ENCODE measurements at places on chromosomes 2 and 18.

DNA sequence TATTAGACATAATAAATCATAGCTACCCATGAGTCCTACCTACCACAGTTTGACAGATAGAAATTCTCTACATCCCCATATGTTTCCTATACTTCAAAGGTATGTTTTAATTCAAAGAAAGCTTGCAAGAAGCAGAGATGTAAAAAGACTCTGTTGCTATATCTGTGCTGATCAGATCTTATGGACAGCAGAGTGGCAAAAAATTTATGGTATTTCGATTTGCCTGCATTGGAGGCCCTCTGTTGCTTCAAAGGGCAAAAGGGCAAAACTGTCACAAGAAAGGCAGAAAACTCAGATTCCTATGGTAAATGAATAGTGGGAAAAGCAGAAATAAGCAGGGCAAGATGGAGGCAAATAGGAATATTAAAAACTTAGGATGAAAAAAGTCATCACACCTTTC, 447.8 kb upstream of the SPHKAP start:
- DNase-seq: no peak

DNA sequence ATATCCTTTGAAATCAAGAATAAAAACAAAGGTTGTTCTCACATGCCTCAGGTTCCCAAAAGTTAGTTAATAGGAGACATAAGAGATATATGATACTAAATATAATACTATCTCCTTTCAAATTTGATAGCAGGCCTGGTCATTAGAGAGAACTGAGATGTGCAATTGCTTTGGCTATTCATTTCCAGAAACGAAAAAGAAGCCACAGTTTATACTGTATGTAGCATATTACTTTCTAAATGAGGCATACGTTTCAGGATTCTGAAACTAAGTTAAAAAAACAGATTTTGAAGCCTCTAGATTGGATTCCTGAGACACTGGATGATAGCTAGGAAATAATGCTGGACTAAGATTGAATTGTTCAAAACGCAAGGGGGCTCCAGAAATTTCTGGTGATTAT, 7.1 kb downstream of the PPP1R1C start:
- DNase-seq: no peak

- DNase-seq: no peak
Measured at GRCh38 chr2:120614901-120615300, 120.8 kb upstream of the GLI2 start.

DNA sequence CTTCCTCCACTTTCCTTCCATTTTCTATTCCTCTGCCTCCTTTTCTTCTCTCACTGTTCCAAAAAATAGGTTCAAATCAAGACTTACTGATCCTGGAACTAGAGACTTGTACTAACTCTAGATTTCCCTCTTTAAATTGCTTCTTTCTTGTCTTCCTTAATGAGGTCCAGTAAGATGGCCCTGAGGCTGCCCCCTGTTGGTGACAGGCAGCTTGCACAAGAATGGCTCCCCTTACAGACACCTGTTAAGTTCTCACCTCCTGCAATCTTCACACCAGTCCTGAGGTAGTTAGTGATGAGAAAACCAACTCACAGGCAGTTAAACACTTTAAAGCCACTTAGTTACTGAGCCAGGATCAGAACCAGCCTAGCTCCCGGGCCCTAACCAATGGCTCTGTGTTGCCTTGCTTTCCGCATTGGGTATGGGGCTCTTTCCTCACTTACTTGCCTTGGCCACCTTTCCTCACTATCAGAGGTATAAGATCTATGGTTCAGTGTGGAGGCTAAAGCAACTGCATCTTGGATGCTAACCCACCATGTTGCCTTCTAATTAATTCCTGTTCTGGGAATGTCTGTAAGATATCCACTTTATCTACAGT, 130.6 kb downstream of the AKAIN1 start:
- DNase-seq: no peak

- DNase-seq: no peak
Measured at GRCh38 chr2:223674998-223675609, 72.9 kb upstream of the SCG2 start.

- no peak for DNase-seq
Measured at GRCh38 chr2:152445791-152446201, 110.8 kb downstream of the FMNL2 start.

GRCh38 chr18:71249791-71250190, 960.9 kb downstream of the SOCS6 start:
- no peak for DNase-seq

DNA sequence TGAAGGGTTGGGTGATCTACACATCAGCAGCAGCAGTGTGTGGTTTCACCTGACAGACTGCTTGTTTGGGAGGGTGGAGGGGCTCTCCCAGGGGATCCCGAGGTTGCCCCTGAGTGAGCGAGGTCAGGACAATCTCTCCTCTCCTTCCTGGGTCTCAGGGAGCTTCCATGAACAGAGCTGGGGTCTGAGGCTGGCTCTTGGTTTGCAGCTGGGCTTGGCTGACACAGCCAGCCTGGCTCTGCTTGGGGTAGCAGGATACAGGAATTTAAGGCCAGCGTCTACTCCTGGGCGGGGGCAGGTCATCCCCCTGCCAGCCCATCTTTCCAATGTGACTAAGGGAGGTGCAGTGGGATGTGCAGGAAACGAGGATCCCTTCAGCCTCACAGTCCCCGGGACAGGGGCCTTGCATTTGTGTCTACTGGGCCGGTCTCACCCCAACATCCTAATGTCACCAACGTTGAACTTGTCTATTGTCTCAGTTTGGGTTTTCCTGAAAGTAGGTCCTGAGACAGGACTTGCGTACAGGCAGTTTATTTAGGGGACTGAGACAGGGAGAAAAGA, 262.6 kb upstream of the HDAC4 start:
- DNase-seq: no peak

DNA sequence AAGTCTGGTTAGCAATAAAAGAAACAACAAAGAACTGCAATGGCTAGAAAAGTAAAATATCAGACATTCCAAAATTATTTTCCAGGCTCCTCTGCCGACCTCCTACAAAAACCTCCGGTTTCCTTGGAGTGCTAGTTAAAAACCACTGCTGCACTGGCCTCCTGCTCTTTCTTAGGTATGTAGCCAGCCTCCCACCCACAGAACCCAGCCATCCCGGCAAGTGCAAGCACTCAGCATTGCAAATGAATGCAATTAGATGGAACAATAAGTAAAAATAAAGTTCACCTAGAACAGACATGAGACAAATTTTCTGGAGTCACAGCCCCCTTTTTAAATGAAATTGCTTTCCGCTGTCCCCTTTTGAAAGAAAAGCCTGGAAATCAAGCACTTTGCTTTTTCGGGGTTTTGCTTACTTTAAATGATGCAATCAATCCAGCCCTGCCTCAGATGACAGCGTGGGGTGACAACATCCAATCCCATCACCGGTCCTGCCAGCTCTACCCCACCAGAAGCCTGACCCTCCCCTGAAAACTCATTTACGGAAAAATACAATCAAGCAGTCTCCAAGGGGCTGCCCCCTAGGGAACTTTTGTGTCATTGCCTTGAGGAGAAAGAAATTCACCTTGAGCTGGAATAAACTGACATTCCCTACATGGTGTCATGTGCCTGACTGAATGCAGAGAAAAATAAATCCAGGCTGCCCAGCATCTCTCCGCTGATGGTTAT, 199.8 kb downstream of the EPHA4 start:
- no peak for DNase-seq

- DNase-seq: no peak
Measured at GRCh38 chr2:241372361-241372992, 16.4 kb downstream of the FARP2 start.

GRCh38 chr18:12968115-12968514, 20.3 kb downstream of the SEH1L start:
- no peak for DNase-seq

DNA sequence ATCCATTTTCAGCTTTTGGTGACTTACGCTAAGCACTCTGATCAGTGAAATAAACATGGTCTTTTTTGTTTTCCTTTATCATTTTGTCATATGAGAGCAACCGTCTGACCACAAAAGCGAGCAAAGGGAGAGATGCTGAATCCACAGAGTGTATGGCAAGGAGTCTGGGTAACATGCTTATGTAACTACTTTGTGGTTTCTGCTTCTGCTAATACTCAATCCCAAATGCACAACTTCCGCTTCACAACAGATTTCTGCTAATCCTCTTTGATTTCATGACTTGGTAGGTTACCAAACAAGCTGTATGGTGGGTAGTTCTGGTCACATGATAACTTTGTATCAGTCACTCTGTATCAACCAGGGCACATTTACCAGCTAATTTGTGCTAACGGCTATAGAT, 908.4 kb upstream of the CRIM1 start:
- no peak for DNase-seq

GRCh38 chr2:23734416-23734815, 192.5 kb downstream of the ATAD2B start:
- DNase-seq: no peak

Data from 8988T (cell line).